ENCODE measurements at places on chromosomes 16 and 17.

GRCh38 chr17:37747222-37747621, 2.4 kb upstream of the HNF1B start:
- no peak for DNase-seq

DNA sequence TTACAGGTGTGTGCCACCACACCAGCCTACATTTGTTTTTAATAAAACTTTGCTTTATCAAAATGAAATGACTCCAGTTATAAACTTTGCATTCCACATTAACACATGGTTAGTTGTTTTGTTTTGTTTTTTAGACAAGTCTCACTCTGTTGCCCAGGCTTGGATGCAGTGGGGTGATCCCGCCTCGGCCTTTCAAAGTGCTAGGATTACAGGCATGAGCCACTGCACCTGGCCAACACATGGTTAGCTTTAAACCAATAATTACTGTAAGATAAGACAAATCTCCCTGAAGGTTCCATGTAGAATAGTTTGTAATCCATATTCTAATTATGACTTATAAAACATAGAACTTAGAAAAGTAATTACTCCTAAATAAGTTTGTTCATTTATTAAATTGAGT, 89.8 kb upstream of the MED13 start:
- no peak for DNase-seq

GRCh38 chr17:46092991-46093390, 93.9 kb downstream of the STH start:
- DNase-seq: no peak

DNA sequence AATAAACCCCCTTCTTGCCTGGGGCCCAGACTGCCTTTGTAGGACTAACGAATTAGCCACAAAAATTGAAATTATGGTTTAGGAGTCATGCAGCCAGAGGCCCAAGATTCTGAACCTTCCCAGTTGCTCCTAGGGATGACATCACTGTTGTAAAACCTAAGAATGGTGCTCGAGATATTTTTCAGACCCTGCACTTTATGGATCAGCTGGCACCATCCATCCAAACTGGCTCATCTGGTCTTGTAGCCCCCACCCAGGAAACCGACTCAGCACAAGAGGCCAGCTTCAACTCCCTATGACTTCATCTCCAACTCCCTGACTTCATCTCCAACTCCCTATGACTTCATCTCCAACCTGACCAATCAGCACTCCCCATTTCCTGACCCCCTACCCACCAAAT, 10.9 kb upstream of the EVPL start:
- no peak for DNase-seq

Data from H4 (cell line).